ENCODE measurements at places on chromosomes 4 and X.
A peak's percentile ranks its signal among the peaks of the same experiment; 100 is the strongest.

GRCh38 chrX:15292861-15293260 is 22.6 kb downstream of the ASB11 start:
- no peak for DNase-seq

GRCh38 chrX:10070714-10071436 is 85.9 kb upstream of the CLCN4 start:
- no peak for DNase-seq

DNA sequence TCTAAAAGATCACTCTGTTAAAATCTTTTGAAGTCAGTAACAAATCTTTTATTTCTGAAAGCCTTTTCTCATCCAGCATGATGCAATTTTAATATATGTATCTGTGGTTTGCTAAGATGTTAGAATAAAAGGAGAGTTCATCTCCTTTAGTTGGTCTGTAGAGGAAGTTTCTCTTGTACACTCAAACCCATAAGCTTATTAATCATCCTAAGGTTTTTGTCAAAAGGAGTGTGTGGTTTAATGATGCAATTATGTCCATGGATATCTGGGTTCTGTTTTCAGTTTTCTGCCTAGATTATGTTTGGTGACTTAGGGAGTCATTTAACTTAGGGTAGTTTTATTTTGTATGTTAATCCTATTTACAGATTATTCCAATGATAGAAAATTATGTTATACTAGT is 52.1 kb upstream of the NDST4 start:
- DNase-seq: no peak

DNA sequence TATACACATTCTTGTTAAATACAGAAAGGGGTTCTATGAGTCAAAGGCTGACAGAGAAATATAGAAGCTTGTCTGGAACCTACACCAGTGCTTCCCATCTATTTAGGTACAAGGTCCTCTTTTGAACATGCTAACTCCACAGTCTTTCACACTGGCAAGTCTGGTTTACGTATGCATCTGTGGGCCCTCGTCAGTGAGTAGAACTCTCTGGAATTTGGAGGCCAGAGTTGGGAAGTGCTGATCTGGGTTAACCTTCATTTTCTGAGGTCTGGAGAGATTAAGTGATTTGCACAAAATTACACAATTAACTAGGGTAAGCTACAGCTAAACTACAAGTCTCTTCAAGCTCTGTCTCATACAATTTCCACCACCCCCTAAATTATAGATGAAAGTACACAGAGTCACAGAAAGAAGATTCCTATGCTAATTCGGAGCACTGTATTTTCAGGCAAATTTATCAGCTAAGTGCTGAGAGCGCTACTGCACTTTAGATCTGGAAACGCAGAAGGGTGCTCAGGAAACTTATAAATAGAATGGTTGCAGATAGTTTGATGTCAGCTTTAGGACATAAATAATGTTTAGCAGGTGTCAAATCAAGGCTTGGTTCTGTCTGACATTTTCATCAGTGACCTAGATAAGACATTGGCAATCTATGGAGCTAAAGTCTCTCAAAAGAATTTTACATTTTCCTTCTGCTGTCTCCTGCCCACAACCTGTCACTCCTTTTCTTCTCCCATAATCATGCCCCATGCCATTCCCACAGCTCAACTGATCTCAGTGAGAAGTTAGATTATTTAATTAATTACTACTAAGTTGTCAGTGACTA is 43.0 kb upstream of the PDLIM5 start:
- no peak for DNase-seq

GRCh38 chrX:17984415-17984814 is 123.3 kb upstream of the RAI2 start:
- no peak for DNase-seq

DNA sequence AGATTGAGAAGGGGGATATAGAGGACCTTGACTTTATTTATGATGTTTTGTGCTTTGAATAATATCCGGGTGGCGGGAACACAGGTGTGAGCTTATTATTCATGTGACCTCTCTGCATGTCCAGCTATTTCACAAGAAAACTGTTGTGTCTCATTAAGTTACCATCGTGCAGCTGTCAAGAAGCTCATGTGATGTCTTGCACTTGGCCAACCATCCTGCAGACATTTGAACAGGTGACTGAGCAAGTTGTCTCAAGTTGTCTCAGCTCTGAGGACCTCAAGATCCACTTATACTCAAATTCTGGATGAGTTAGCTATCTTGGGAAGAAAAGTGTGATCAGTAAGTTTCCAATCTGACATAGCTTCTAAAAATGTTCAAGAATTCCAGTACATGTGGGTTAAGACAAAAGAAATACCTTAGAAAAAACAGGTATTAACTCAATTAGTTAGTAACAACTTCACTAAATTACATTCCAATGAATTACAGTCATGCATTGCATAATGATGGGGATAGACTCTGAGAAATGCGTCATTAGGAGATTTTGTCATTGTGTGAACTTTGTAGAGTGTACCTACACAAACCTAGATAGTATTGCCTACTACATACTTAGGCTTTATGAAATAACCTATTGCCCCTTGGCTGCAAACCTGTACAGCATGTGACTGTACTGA is 462.2 kb downstream of the INPP4B start:
- DNase-seq: peak; percentile 37

DNA sequence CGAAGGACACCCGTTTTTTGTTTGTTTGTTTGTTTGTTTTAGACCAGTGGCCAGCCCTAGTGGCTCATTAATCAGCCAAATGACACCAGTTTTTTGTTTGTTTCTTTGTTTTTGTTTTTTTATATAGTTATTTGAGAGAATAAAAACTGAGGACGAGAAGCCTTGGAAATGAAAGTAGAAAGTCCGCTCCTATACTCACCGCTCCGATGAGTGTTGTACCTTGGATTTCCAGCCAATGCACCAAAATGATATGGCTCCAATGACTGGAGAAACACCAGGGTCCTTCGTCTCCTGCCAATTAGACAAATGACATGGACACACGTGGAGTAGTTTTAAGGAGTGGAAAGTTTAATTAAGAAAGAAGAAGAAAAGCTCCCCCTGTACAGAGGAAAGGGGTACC is 87.9 kb downstream of the ZXDA start:
- DNase-seq: no peak

- DNase-seq: peak; percentile 35
Measured at GRCh38 chrX:24396931-24397279, 36.5 kb downstream of the SUPT20HL1 start.

DNA sequence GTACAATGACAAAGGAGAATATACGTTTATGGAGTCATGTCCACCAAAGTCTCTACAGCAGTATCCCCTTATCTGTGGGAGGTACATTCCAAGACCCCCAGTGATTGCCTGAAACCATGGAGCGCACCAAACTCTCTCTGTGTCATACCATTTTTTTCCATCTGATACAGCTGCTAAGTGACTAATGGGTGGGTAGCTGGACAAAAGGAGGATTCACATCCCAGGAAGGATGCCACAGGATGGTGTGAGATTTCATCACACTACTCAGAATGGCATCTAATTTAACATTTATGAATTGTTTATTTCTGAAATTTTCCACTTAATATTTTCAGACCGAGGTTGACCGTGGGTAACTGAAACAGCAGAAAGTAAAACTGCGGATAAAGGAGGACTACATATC is 49.8 kb upstream of the AGA start:
- DNase-seq: no peak

- DNase-seq: no peak
Measured at GRCh38 chr4:98604723-98605122, 53.7 kb downstream of the TSPAN5 start.

- DNase-seq: no peak
Measured at GRCh38 chr4:147582386-147583060, 34.7 kb upstream of the TMEM184C start.

DNA sequence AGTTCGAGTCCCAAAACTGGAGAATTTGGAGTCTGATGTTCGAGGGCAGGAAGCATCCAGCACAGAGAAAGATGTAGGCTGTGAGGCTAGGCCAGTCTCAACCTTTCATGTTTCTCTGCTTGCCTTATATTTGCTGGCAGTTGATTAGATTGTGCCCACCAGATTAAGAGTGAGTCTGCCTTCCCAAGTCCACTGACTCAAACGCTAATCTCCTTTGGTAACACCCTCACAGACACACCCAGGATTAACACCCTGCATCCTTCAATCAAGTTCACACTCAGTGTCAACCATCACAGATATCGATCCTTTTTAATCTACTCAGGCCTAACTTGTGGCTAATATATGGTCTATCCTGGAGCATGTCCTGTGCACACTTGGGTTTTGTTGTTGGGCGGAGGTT is 18.0 kb upstream of the MAEA start:
- no peak for DNase-seq

GRCh38 chrX:102155806-102156179 is at the start of gene BEX5:
BEX5 (minus strand) TSS chrX:102155977; CDS start chrX:102154265, 1,712 bp downstream.
- DNase-seq: peak; percentile 63

GRCh38 chrX:10725071-10725470 is 104.7 kb upstream of the MID1 start:
- no peak for DNase-seq

- DNase-seq: no peak
Measured at GRCh38 chr4:137901114-137901513, 341.0 kb downstream of the SLC7A11 start.

- no peak for DNase-seq
Measured at GRCh38 chr4:8325291-8325973, 55.9 kb downstream of the HTRA3 start.

GRCh38 chr4:46993075-46994006 is at the start of gene GABRA4:
GABRA4 (minus strand) TSS chr4:46993581; CDS start chr4:46993424, 157 bp downstream.
- peak; percentile 30 for DNase-seq

GRCh38 chr4:173281406-173282255 is 52.5 kb downstream of the HMGB2 start:
- no peak for DNase-seq

DNA sequence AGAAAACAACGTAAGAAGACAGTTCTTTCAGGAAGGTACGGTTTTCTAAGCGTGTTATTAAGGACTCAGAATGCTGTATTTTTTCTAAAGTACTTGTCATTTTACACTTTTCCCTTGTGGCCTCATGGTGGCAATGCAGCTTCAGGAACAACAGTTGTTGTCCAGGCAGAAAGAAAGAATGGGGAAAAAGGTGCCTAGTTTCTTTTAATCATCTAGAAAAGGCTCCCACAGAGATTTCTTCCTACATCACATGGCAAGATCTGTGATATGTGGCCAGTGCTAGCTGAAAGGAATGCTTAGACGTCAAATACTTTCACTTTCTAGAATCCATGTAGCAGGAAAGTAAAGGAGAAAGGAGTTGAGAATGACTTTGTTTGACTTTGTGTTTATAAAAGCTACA is 49.0 kb upstream of the TRAM1L1 start:
- peak; percentile 69 for DNase-seq

DNA sequence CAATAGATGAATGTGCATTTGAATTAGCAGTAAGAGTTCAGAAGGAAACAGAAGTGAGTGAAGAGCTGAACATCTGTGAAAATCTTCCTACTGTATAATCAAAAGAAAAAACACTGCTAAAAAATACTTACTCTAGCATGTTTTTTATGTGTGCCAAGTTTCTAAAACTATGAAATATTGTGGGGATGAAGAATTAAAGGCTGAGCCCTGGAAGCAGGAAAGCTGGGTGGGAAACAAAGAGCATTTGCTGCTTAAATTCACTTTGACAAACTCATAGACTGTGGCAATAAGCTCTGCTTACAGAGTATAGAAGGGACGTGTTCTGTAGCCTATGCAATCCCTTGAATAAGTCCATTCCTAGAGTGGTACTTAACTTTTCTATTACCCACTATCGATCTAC is 261.7 kb downstream of the ANKRD50 start:
- peak; percentile 66 for DNase-seq

- peak; percentile 45 for DNase-seq
Measured at GRCh38 chr4:10173037-10173753, 56.6 kb upstream of the WDR1 start.

- DNase-seq: no peak
Measured at GRCh38 chrX:136967966-136968365, 65.8 kb downstream of the GPR101 start.

GRCh38 chr4:162522724-162523123 is 358.9 kb upstream of the FSTL5 start:
- no peak for DNase-seq

DNA sequence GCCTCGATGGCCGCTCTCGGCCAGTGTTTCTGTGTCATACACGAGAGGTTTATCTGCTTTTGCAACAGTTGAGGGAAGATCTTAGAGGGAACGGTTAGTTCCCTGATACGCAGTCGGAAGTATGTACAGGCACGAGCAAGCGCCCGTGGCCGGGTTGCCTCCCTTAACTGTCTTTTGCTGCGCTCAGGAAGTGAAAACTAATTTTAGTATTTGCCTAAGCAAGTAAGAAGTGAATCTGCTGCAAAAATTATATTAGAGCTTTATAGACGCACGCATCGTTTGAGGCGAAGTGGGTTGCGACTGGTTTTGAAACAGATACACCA is 695 bp downstream of the MTM1 start:
- DNase-seq: peak; percentile 16

DNA sequence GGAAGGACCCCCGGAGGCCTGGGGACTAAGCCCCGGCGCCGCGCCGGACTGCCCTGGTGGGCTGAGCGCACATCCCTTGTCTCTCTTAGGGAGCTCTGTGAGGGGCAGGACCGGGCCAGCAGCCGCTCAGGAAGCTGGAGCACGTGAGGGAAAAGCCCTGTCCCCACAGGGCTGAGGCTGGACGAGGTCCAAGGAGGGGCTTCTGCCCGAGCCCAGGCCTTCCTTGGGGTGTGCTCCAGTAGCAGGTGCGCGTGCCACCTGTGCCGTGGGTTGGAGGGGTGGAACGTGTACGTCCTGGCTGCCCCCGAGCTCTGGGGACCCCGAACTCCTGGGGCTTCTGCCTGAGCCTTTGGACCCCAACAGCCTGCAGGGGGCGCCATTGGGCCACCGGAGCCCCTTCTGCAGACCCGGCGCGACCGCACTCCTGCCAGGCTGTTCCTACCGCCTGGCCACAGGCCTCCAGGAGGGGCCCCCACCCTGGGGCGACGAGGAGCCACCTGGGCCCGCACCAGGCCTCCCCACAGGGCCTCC is 27.2 kb downstream of the TACC3 start:
- DNase-seq: peak; percentile 86

GRCh38 chr4:92864096-92864495 is 560.3 kb downstream of the GRID2 start:
- peak; percentile 22 for DNase-seq
